ENCODE measurements at places on chromosomes 7 and 10. TPM values are rescaled to one million over a fixed set of nuclear protein-coding genes. Genes with fewer than 3 reads are reported as not detected.

The CUBN gene
- total RNA-seq = 3.4 TPM

The ABCC2 gene
- total RNA-seq = 1.2 TPM

The TAS2R5 gene
- total RNA-seq = 1.6 TPM

The CFAP43 gene
- total RNA-seq = 0.52 TPM

The CYP2C19 gene
- total RNA-seq = not detected

The ITPRID1 gene
- total RNA-seq = not detected

The CALD1 gene
- total RNA-seq = 684 TPM

The CDH23 gene
- total RNA-seq = 0.13 TPM

The ARL3 gene
- total RNA-seq = 7.2 TPM

The MEIG1 gene
- 0.46 TPM for total RNA-seq

The ASZ1 gene
- total RNA-seq = not detected

The RBP3 gene
- total RNA-seq = not detected

The NKX2-3 gene
- not detected for total RNA-seq

The CPA2 gene
- not detected for total RNA-seq

The TOMM7 gene
- 212 TPM for total RNA-seq

Data from smooth muscle cell of the pulmonary artery (primary cell).